T-helper 17 cell (primary cell): ENCODE measurements at places on chromosomes 1 and 21. TPM values are rescaled to one million over a fixed set of nuclear protein-coding genes. Genes with fewer than 3 reads are reported as not detected.
A peak's percentile ranks its signal among the peaks of the same experiment; 100 is the strongest.

TLR5 gene
- total RNA-seq = 2.8 TPM

DNA sequence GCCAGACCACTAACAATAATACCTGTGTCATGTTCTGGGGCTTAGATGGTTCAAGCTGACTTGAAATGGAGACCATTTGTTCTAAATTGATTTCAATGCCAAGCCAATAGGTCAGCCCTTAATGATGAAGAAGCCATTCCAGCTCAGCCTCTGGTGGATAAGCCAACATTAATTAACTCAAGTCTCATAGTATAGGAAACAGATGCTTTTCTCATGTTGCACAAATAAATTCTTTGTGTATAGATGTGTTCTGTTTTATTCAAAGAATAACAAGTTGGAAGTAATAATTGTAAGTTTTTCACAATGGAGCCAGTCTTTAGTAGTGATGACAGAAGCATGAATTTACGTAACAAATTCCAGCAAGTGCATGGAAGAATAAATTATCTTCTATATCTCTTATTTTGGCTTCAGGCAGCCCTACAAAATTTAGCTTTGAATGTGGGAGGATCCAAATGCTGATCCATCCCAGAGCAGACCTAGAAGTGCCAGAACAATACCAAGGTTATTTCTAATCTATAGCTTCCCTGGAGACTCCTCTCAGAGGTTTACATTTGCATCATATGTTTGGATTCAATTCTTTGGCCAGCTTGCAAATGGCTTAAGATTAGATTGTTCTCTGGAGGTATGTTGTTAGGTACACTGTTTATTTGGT is 42.2 kb upstream of the C1orf105 start:
- no peaks in the 10 kb centered on the region for H3K27me3 ChIP-seq
- H3K4me3 ChIP-seq = no peak overlapping the region

GRCh38 chr1:15043934-15044333 is 109.6 kb upstream of the TMEM51 start:
- H3K27me3 ChIP-seq = peaks cover 5% of the 10 kb centered on the region
- H3K4me3 ChIP-seq = no peak overlapping the region
- H3K27ac ChIP-seq = no peak overlapping the region
- DNase-seq = no peak
- H3K36me3 ChIP-seq = no peaks in the 10 kb centered on the region

DNA sequence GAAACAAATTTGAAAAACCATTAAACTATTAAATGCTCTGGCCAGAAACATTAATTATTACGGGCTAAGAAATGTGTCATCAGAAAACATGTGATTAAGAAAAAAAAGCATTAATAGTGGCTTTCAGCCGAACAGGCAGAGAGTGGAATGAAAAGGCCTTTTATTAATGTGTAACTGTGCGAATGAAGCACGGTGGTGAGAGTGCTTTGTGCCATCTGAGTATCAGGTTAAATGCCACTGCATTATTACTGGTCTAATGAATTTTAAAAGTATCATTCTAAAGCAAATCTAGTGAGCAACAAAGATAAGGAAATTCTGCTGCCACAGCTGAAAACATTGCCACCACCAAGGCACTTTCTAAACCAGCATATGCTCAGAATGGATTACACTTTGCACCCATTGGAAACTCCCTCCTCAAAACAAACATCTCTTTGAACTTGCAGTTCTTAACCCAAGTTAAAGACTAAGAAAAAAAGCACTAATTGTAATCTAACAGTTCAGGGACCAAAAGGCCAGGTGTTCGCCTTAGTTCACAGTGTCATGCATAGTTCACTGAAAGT is 30.0 kb upstream of the SSX2IP start:
- peaks cover 14% of the 10 kb centered on the region for H3K4me1 ChIP-seq
- peaks cover 5% of the 10 kb centered on the region for H3K27me3 ChIP-seq
- no peaks in the 10 kb centered on the region for H3K36me3 ChIP-seq
- H3K4me3 ChIP-seq = no peak overlapping the region
- DNase-seq = no peak

PLEKHG5 gene
- 12.8 TPM for total RNA-seq

DNA sequence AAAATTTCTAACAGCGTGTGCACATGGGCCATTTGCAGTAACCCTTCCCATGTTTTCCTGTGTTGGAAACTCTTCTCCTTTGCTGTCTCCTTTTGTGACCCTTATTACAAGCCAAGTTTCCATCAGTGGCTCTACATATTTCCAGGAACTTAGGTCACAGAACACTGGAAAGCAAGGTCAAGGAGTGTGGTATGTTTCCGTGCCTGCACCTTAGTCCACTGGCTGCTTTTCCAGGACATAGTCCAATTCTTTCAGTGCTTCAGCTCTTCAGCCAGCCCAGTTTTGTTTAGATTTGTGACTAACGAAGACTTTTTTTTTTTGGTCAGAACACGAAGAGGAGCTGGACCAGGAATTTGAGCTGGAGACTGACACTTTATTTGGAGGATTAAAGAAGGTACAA is 33.8 kb downstream of the HHAT start:
- no peak overlapping the region for H3K27ac ChIP-seq
- DNase-seq = no peak
- no peaks in the 10 kb centered on the region for H3K27me3 ChIP-seq
- peaks cover 7% of the 10 kb centered on the region for H3K36me3 ChIP-seq
- peaks cover 6% of the 10 kb centered on the region for H3K4me1 ChIP-seq

DNA sequence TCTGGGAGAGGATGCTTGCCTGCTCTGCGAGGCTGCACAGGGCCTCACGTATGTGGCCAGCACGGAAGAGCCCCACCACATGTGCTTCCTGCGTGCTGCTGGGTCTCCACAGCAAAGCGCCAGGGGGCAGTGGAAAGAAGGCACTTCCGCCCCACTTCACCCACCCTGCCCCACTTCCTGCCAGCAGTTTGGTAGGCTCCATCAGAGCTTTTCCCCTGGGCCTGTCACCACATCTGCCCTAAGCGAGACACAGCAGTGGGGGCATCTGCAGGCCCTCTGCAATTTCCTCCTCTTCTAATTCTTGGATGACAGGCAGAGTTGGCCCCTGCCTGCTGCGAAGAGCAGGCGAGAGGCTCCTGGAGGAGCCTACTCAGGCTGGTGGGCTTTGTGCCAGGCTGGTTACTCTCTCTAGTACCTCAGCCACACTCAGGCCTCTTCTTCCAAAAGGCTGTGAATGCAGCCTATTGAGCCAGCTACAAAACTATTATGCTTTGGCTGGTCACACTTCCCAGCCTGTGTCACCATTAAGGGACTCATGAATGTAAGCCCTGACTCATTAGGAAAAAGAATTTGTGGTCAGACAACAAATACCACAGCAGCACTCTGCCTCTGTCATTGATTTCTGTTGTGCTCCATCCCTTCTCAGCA is 25.0 kb downstream of the CD244 start:
- peak overlapping the region; percentile 74 for H3K4me3 ChIP-seq
- peaks cover 53% of the 10 kb centered on the region for H3K4me1 ChIP-seq
- peak overlapping the region; percentile 82 for H3K27ac ChIP-seq
- H3K36me3 ChIP-seq = no peaks in the 10 kb centered on the region
- H3K27me3 ChIP-seq = no peaks in the 10 kb centered on the region
- peak; percentile 72 for DNase-seq

DNA sequence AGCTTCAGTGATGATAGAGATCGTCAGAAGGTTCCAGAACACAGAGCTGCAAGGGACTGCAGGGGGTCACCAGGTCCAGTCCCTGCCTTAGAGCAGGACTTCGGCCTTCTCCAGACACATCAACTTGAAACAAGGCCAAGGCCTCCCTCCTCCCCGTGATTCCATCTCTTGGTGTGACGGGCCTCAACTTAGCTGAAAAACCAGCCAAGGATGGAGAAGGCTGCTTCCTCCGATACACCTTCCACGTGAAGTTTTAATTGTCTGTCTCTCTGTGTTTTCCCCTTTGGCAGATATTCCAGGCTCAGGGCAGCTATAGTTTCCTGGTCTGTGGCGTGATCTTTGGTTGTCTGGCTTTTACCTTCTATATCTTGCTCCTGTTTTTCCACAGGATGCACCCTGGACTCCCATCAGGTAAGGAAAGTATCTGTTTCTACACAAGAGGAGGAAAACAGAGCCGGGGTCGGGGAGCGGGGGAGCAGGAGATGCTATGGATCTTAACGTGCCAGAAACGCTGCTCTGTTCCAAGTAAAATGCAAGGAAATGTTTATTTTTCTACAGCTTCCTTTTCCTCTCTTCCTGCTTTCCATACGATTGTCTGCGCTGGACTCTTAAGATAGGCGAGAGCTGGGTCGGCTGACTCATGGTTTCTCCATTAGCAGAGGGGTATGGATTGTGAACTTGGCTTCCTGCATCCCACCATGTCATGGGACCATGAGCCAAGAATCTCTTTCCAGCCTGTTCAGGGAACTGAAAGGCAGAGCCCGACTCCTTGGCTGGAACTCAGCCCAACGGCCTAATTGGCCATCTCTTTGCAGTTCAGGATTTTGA is 32.8 kb downstream of the ELK4 start:
- peaks cover 5% of the 10 kb centered on the region for H3K36me3 ChIP-seq
- DNase-seq = no peak
- H3K4me1 ChIP-seq = peaks cover 15% of the 10 kb centered on the region
- no peak overlapping the region for H3K4me3 ChIP-seq

- H3K4me1 ChIP-seq = peaks cover 24% of the 10 kb centered on the region
- H3K4me3 ChIP-seq = peak within 1 kb of the TSS; percentile 84
- DNase-seq = peak; percentile 26
- peaks cover 2% of the 10 kb centered on the region for H3K36me3 ChIP-seq
These were observed at the start of gene RIPK4 for GRCh38 chr21:41766883-41767605. RIPK4 (minus strand) TSS chr21:41767052; CDS start chr21:41767041, 11 bp downstream.

GRCh38 chr21:25507522-25507921 is 99.8 kb downstream of the MRPL39 start:
- H3K27me3 ChIP-seq = peaks cover 5% of the 10 kb centered on the region
- DNase-seq = no peak

DNA sequence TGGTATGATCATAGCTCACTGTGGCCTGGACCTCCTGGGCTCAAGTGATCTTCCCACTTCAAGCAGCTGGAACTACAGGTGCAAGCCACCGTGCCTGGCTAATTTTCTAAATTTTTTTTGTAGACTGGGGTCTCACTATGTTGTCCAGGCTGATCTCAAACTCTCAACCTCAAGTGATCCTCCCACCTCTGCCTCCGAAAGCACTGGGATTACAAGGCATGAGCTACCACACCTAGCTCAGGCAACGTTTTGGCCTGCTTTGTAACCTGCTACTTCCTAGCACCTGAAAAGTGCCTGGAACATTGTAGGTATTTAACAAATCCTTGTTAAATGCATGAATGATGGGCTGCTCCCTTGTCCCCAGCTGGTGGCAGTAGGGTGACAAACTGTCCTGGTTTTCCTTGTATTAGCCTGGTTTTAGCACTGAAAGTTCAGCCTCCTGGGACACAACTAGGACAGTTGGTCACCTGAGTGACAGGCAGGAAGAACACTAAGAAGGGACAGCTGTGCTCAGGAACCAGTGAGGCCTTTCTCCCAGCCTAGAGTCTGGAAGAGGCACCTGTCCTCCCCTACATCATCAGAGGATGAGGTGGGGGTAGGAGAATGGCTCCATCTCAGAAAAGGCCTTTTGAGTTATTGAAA is 88.5 kb upstream of the CD34 start:
- H3K36me3 ChIP-seq = no peaks in the 10 kb centered on the region
- H3K4me1 ChIP-seq = peaks cover 9% of the 10 kb centered on the region
- DNase-seq = no peak
- peaks cover 42% of the 10 kb centered on the region for H3K27me3 ChIP-seq
- H3K4me3 ChIP-seq = no peak overlapping the region

GRCh38 chr1:8814865-8815264 is 2.6 kb downstream of the RERE start:
- H3K36me3 ChIP-seq = peaks cover 2% of the 10 kb centered on the region
- no peak for DNase-seq
- peaks cover 29% of the 10 kb centered on the region for H3K4me1 ChIP-seq
- no peaks in the 10 kb centered on the region for H3K27me3 ChIP-seq
- H3K27ac ChIP-seq = no peak overlapping the region
- peak overlapping the region; percentile 45 for H3K4me3 ChIP-seq

DNA sequence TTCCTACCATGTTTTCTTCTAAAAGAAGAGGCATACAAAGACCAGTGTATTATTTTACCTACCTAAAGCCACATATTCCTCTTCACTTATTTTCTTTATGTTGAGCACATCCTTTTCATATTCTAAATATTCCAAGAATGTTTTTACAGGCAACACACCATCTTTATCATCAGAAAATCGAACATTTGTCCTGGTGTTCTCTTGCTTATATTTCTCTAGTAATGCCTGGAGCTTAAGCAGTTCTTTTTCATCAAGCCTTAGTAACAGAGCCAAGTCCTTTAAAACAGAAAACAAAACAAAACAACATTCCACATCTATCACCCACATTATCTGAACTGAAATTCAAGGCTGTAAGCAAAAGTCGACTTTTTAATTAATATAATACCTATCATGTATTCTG is 88.7 kb downstream of the IARS2 start:
- H3K4me1 ChIP-seq = peaks cover 8% of the 10 kb centered on the region
- DNase-seq = no peak
- H3K4me3 ChIP-seq = no peak overlapping the region

RXFP4 gene
- not detected for total RNA-seq

BRDT gene
- total RNA-seq = not detected

DNA sequence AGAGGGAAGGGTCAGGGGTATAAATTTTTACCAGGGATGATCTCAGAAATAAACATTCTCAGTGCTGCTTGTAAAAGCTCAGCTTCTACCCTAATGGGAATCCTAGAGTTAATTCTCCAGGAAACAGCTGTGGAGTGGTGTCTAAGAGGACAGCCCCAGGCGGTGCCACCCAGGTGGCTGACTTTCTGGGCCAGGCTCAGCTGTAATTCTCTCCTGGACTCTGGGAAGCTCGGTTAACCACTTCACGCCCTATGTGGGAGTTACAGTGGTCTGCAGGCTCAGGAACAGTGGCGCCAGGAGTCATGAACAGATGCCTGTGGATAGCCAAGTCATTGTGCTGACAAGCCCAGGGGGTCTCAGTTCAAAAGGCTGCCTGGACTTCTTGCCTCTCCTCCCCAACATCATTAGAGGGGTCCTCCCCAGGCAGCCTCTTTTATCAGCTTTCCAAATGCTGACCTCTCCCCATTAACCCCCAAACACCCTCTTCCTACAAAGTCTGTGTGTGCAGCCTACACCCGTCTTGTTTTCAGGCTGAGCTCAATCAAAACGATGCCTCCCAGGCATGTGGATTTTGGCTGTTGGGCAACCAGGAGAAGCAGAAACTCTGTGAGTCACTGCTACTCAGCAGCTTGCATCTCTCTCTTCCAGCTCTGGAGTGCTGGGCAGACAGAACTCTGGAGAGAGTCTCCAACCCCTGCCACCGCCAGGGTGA is 1.2 kb downstream of the HHIPL2 start:
- H3K36me3 ChIP-seq = no peaks in the 10 kb centered on the region
- no peak overlapping the region for H3K4me3 ChIP-seq
- H3K27ac ChIP-seq = no peak overlapping the region
- H3K27me3 ChIP-seq = peaks cover 25% of the 10 kb centered on the region

LRRC71 gene
- total RNA-seq = not detected

GRCh38 chr1:32447469-32448185 is 17.2 kb upstream of the ZBTB8B start:
- H3K27me3 ChIP-seq = peaks cover 39% of the 10 kb centered on the region
- DNase-seq = no peak
- peaks cover 2% of the 10 kb centered on the region for H3K36me3 ChIP-seq
- H3K27ac ChIP-seq = no peak overlapping the region
- no peak overlapping the region for H3K4me3 ChIP-seq
